ENCODE measurements at places on chromosomes 13 and 19. TPM values are rescaled to one million over a fixed set of nuclear protein-coding genes. Genes with fewer than 3 reads are reported as not detected.

DNA sequence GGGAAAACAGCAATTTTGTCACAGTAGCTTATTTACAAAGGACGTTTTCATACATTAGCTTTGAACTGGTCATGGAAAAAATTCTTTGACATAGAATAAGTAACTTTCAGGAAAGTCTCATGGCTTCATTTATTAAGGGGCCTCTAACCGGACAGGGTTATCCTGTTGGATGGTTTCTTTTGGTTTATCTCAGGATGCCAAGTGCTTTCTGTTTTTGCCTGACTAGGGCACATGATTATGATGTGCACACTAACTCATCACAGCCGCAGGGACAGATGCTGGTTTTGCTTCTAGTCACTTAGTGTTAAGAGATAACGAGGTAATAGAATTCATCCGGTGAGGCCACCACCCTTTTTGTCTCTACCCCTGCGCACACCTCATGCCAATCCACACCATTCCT is 53.0 kb downstream of the TGDS start:
- no peak for DNase-seq
- no peak overlapping the region for H3K4me3 ChIP-seq
- H3K27me3 ChIP-seq = no peaks in the 10 kb centered on the region
- no peaks in the 10 kb centered on the region for H3K36me3 ChIP-seq
- H3K27ac ChIP-seq = no peak overlapping the region

DNA sequence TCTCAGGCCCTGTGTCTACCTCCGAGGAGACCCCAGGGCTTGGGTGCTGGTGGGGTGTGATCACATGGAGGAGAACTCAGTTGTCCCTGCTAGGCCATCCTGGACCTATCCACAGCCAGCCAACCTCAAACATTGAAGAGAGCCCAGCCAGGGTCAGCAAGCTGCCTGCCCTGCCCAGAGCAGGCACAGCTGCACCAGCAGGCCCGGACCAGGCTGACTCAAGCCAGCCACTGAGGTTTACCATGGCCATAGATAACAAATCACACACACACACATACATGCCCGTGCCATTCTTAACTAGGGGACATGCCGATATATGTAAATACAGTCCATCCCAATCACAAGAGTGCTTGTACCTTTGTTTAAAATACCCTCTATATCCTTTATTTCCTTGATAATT is 8.1 kb downstream of the ARHGEF7 start:
- no peak for DNase-seq
- no peaks in the 10 kb centered on the region for H3K4me1 ChIP-seq
- no peak overlapping the region for H3K4me3 ChIP-seq
- H3K27ac ChIP-seq = no peak overlapping the region
- peaks cover 4% of the 10 kb centered on the region for H3K27me3 ChIP-seq
- H3K36me3 ChIP-seq = no peaks in the 10 kb centered on the region

- H3K4me1 ChIP-seq = peaks cover 15% of the 10 kb centered on the region
- H3K4me3 ChIP-seq = no peak within 1 kb of the TSS
- no peak for DNase-seq
- H3K27ac ChIP-seq = no peak within 1 kb of the TSS
- peaks cover 68% of the 10 kb centered on the region for H3K27me3 ChIP-seq
Observed at GRCh38 chr13:98142380-98143156, at the start of gene FARP1. TSS of gene FARP1 (plus strand) at chr13:98143094. CDS start at chr13:98213243, 70,149 bp downstream.

- no peaks in the 10 kb centered on the region for H3K4me1 ChIP-seq
- no peaks in the 10 kb centered on the region for H3K27me3 ChIP-seq
- no peaks in the 10 kb centered on the region for H3K36me3 ChIP-seq
- DNase-seq = no peak
- H3K4me3 ChIP-seq = no peak overlapping the region
Observed at GRCh38 chr13:65034266-65034665, 2195.9 kb downstream of the PCDH9 start.

- peaks cover 8% of the 10 kb centered on the region for H3K4me1 ChIP-seq
- H3K36me3 ChIP-seq = no peaks in the 10 kb centered on the region
- no peak for DNase-seq
- H3K27ac ChIP-seq = no peak overlapping the region
- H3K27me3 ChIP-seq = peaks cover 2% of the 10 kb centered on the region
Observed at GRCh38 chr13:59673286-59673685, 490.4 kb downstream of the DIAPH3 start.

GRCh38 chr19:30371161-30371836 is 885 bp upstream of the ZNF536 start:
- no peaks in the 10 kb centered on the region for H3K36me3 ChIP-seq
- no peak for DNase-seq
- no peak overlapping the region for H3K4me3 ChIP-seq
- H3K27ac ChIP-seq = no peak overlapping the region
- no peaks in the 10 kb centered on the region for H3K4me1 ChIP-seq

- H3K36me3 ChIP-seq = peaks cover 51% of the 10 kb centered on the region
- H3K27ac ChIP-seq = no peak overlapping the region
- no peaks in the 10 kb centered on the region for H3K27me3 ChIP-seq
- DNase-seq = no peak
- no peak overlapping the region for H3K4me3 ChIP-seq
Observed at GRCh38 chr19:19059837-19060611, 3.8 kb upstream of the SLC25A42 start.

- H3K27ac ChIP-seq = no peak overlapping the region
- no peak overlapping the region for H3K4me3 ChIP-seq
- no peaks in the 10 kb centered on the region for H3K4me1 ChIP-seq
- H3K36me3 ChIP-seq = no peaks in the 10 kb centered on the region
- H3K27me3 ChIP-seq = no peaks in the 10 kb centered on the region
Observed at GRCh38 chr13:100434010-100434763, 154.4 kb downstream of the GGACT start.

GRCh38 chr13:101325423-101325822 is 90.9 kb downstream of the NALCN start:
- DNase-seq = no peak
- H3K27ac ChIP-seq = no peak overlapping the region
- no peak overlapping the region for H3K4me3 ChIP-seq

GRCh38 chr13:40666933-40667621 is 636 bp upstream of the FOXO1 start:
- H3K27me3 ChIP-seq = peaks cover 23% of the 10 kb centered on the region
- peak overlapping the region; percentile 78 for H3K27ac ChIP-seq
- no peaks in the 10 kb centered on the region for H3K36me3 ChIP-seq

DNA sequence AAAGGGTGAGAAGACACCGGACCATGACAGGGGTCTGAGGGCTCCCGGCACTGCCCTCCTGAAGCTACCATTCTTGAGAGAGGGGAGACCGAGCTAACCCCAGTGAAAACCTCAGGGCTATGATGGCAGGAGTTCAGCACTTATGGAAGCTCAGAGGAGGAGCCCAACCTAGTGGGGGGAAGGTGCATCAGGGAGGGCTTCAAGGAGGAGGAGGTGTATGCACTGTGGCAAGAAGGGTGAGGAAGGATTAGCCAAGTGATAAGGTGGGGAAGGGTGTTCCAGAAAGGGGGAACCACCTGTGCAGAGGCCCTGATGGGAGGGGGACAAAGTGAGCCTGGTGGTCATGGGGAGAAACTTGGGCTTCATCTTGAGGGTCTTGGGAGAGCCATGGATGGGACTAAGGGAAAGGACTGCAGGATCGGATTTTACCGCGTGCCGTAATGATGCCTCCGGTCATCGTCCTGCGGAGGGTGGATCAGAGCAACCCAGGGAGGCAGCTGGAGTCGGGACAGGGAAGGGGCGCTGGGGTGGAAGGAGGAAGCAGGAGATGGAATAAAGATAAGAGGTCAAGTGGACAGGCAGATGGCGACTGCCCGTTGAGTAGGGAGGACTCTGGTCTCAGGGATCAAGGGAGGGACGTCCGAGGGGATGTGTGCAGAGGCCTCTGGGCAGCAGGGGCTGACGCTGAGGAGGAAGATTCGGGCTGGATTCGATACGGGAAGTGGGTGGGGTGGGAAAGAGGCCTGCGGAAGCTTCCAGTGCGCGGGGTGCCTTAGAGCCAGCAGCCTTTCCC is 13.3 kb upstream of the PSMD8 start:
- no peaks in the 10 kb centered on the region for H3K36me3 ChIP-seq
- H3K4me1 ChIP-seq = peaks cover 23% of the 10 kb centered on the region
- no peak overlapping the region for H3K27ac ChIP-seq
- peak; percentile 28 for DNase-seq

DNA sequence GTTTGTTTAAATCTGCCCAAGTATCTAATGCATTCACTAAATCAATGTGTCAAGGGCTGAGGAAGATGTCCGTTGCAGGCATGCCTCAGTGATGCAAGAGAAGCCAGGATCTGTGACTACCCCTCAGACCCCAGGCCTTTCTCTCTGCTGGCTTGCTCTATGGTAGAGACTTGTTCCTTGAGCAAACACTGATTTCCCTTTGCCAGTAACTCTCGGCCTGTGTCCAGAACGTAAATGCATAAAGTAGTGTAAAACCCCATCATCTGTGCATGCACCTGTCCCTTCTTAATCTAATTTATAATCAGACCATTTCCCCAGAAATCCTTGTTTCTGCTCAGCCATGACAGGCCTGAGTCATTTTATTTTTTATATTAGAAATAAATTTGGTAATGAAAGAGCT is 28.7 kb upstream of the FRY start:
- H3K36me3 ChIP-seq = no peaks in the 10 kb centered on the region
- H3K27ac ChIP-seq = no peak overlapping the region
- no peak for DNase-seq

- no peak for DNase-seq
- H3K36me3 ChIP-seq = no peaks in the 10 kb centered on the region
- peaks cover 55% of the 10 kb centered on the region for H3K27me3 ChIP-seq
Observed at GRCh38 chr19:50204811-50205675, 1.6 kb downstream of the MYH14 start.

- no peak overlapping the region for H3K4me3 ChIP-seq
- no peaks in the 10 kb centered on the region for H3K36me3 ChIP-seq
- no peak for DNase-seq
- no peaks in the 10 kb centered on the region for H3K27me3 ChIP-seq
- no peak overlapping the region for H3K27ac ChIP-seq
Observed at GRCh38 chr13:48655291-48655690, 1.6 kb downstream of the CYSLTR2 start.

- H3K27me3 ChIP-seq = no peaks in the 10 kb centered on the region
- no peaks in the 10 kb centered on the region for H3K4me1 ChIP-seq
- H3K4me3 ChIP-seq = no peak overlapping the region
- no peak overlapping the region for H3K27ac ChIP-seq
Observed at GRCh38 chr13:102983496-102983895, 82.7 kb downstream of the SLC10A2 start.

- H3K27ac ChIP-seq = no peak overlapping the region
- H3K27me3 ChIP-seq = no peaks in the 10 kb centered on the region
- no peaks in the 10 kb centered on the region for H3K4me1 ChIP-seq
Observed at GRCh38 chr13:59686798-59687394, 476.8 kb downstream of the DIAPH3 start.

GRCh38 chr13:20526664-20527063 is 1.0 kb upstream of the CRYL1 start:
- H3K27me3 ChIP-seq = no peaks in the 10 kb centered on the region
- no peak for DNase-seq
- H3K36me3 ChIP-seq = no peaks in the 10 kb centered on the region
- peaks cover 14% of the 10 kb centered on the region for H3K4me1 ChIP-seq
- peak overlapping the region; percentile 97 for H3K27ac ChIP-seq

DNA sequence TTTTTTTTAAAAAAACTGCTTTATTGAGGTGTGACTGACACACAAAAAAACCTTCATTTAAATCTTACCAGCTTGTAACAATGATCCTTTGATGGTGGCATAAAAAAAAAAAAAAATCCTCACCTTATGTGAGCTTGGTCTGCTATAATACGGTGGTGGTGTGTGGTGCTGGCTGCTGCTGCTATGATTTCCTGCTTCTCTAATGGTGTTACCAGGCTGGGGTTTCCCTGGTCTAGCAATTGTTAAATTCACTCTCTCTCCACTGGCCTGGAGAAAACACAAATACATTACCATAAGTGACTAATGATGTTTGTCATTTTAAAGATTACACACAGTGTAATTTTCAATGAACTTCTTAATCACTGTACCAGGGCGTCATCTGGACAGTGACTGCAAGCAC is 60.6 kb downstream of the LNX2 start:
- DNase-seq = no peak
- no peak overlapping the region for H3K4me3 ChIP-seq
- H3K27me3 ChIP-seq = no peaks in the 10 kb centered on the region
- no peak overlapping the region for H3K27ac ChIP-seq

Gene RGS9BP
- not detected for polyA plus RNA-seq

Gene CPB2
- polyA plus RNA-seq = not detected

Gene CGB2
- not detected for polyA plus RNA-seq

Gene ZNF382
- 0.63 TPM for polyA plus RNA-seq

Gene CBLC
- not detected for polyA plus RNA-seq

Gene ACOD1
- 0.29 TPM for polyA plus RNA-seq

Gene KLC3
- polyA plus RNA-seq = not detected

Gene IGSF23
- polyA plus RNA-seq = 0.23 TPM

Gene CEP89
- 5.3 TPM for polyA plus RNA-seq

Gene LPAR2
- 108 TPM for polyA plus RNA-seq

Gene EDNRB
- 0.37 TPM for polyA plus RNA-seq

Gene ZNF285
- polyA plus RNA-seq = not detected

Gene SERP2
- polyA plus RNA-seq = not detected

Gene BEST2
- polyA plus RNA-seq = not detected

Gene KLF12
- polyA plus RNA-seq = 0.04 TPM

Gene KLK12
- not detected for polyA plus RNA-seq

Gene RUBCNL
- 1.5 TPM for polyA plus RNA-seq

Gene SIGLEC11
- 0.28 TPM for polyA plus RNA-seq

Gene ZIC5
- not detected for polyA plus RNA-seq

Gene AP1M2
- 0.19 TPM for polyA plus RNA-seq
